H54 (cell line): ENCODE measurements at places on chromosomes 7 and 10.

DNA sequence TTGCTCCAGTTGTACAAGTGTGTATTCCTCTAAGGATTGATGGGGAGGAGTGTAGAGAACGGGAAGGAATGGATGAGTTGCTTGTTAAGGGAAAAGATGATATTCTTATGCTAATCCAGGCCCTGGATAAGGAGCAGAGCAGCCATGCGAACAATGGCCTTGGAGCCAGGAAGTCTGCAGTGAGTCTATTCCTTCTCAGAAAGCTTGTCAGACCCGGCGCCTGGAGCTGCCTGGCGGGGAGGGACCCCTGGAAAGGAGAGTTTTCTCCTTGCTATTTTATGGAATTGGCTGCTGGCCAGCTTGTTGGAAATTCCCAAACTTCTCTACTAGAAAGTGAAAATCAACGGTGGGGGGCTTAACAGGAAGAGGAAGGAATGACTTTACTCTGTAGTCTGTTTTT, 89.1 kb downstream of the MMRN2 start:
- no peak for DNase-seq

DNA sequence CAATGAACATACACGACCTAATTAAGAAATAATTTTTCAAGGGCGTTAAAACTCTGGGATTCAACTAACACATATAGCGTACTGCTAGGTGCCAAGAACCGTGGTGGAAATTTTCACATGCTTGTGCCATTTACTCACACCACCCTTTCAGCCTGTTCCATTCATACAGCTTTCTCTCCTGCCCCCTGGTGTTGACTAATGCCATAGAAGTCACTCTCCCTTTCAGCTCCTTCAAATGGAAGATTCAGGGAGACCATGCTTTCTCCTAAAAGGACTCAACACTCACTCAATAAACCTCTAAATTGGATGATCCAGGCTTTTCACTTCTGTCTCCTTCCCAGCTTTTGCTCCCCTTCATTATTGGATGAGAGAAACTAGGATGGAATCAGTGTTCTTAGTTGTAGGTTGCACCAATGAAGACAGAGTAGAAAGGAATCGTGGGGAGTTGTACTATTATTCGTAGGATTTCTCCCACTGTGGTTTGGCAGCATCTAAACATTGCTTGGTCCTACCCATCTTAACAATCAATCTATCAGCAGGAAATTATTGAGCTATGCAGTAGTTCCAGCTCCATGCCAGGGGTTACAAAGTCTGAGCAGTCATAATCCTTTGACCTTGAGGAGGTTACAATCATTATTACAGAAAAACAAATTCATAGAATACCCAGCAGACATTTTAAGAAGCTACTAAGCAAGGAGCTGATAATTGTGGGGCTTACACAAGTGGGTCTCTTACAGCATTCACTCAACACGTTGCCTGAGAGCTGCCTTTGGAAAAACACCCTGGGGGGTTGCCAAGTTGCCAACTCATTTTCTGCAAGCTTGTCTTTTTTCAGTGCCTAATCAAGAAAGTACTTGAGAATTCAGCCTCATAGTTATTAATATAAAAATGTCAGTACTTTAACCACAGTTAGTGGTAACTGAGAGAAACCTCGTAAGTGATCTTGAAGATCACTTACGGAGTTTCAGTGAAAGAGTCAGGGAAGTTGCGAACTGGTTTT, 2.8 kb upstream of the PPP1R3C start:
- peak; percentile 47 for DNase-seq

DNA sequence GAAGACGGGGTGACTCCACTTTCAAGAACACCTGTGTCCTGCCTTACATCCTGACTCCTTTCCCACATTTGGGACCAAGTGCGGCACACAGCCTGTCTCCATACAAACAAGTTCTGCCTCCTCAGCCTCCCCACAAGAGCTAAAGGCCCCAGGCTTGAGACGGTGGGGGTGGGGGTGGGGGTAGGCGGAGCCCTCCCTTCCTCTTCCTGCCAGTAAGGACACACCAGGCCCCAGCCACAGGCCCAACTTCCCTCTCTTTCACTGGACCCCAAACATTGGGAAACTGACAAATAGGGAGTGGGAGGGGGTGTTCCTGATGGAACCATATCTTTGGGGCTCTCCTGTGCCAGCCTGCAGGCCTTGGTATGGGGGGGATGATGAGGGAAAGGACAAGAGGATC, 4.6 kb downstream of the CDK5 start:
- no peak for DNase-seq

DNA sequence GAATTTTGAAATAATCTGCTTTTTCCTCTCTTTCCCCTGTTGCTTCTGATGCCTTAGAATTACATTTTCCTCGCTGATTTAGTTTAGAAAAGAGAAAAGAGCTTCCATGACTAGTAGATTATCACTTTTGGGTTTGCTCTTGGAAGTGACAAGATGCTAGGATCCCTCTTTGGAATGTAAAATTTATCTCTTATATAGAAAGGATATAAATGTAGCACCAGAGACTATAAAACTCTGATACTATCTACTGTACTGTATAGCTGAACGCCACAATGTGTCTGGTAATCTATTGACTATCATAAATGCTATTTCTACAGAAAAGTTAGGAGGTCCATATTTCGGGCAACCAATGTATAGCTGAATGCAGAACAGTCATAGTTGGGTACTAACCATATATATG, 1.1 kb upstream of the HDAC9 start:
- DNase-seq, result no peak

DNA sequence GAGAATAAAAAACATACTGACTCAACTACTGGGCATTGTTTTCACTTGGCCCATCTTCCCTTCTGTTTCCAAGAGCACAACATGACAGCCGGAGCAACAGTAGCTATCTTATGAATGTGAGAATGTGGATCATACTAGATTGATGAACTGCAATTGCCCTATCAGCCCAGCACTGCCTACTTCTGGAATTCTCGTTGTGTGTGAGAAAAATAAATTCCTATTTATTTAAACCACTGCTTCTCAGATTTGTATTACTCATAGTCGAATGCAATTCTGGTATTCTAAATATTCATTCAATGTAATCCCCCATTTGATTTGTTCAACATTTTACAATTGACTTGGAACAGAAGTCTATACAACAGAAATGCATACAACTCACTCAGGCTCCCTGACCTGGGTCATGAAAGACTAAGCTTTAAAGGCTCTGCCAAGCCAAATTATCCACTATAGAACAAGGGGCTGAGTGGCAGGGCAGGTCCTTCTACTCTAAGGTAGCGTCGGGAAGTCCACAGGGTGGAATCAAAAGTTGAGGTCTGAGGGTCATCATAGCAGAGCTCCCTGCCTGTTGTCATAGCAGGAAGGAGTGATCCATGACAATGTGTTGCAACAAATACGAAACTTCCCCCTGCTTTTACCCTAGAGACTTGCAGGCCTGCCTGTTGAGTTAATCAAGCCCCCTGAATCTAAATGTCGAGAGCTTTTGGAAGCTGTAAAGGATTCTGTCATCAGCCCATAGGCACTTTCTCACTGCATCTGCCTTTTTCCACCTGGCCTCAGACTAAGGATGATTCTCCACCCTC, 12.4 kb upstream of the JAZF1 start:
- DNase-seq, result no peak

GRCh38 chr7:133723044-133723443, 404.1 kb upstream of the LRGUK start:
- DNase-seq, result no peak

DNA sequence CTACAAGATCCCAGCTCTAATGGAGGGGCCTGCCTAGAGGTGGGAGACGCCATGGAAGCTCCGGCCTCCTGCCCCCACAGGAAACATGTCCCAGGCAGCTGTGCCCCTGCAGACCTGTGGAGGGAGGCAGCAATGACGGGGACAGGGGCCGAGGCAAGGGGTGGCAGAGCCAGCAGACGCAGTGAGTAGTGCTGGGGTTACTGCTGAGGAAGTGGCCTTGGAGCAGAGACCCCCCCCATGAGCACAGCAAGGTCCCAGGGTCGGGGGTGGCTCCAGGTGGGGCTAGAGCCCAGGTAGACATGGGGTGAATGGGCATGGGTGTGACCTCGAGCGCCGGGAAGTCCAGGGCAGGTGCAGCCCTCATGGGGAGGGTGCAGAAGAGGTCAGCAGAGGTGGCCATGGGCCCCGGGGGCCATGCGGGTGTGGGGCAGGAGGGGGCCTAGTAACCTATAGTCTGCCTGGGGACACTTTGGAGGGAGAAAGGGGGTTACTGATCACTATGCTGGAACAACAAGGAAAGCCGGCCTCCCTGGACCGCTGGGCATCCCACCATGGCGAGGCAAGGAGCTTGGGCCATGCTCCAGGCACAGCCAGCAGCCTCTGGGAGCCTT, 45.5 kb downstream of the JAKMIP3 start:
- no peak for DNase-seq
